MV-4-11 (cell line): ENCODE measurements at places on chromosomes 7 and 10.

- DNase-seq: no peak
Measured at GRCh38 chr10:35398355-35398754, 62.0 kb downstream of the CCNY start.

- no peak for DNase-seq
Measured at GRCh38 chr7:127683776-127684681, 32.0 kb downstream of the SND1 start.

GRCh38 chr7:11754123-11754522 lies 77.9 kb downstream of the THSD7A start:
- peak; percentile 73 for DNase-seq

GRCh38 chr7:99092064-99092720 lies 51.7 kb downstream of the SMURF1 start:
- DNase-seq: no peak

- DNase-seq: no peak
Measured at GRCh38 chr7:94089806-94090205, 85.7 kb upstream of the BET1 start.

- DNase-seq: no peak
Measured at GRCh38 chr10:79454259-79454658, 8.8 kb upstream of the ZCCHC24 start.

GRCh38 chr10:97851341-97852001 lies 1.8 kb downstream of the GOLGA7B start:
- peak; percentile 26 for DNase-seq

GRCh38 chr7:106793015-106793975 lies 71.8 kb upstream of the PIK3CG start:
- DNase-seq: no peak

DNA sequence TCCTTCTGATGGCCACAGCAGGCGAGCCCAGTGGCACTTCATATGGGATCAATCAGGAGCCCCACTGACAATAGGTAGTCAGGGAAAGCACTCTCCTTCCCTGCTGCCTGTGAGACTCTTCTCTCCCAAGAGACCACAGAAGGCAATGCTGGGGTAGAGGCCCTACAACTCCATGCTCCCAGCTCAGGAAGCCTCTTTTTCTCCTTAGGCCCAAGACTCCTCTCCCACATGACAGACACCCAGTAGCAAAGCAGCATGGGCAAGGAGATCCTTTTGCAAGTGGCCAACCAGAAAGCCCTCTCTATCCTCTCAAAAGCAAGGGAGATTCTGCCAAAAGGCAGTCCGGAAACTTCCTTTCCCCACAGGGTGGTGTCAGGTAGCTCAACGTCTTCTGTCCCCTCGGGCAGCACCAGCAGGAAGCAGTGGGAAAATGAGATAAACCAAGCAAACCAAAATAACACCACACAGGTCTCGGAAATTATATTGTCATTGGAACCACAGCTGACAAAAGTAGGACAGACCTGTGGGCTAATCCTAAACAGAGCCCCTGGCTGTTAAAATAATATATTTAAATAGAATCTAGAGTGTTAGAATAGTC lies 172.7 kb upstream of the GDF10 start:
- DNase-seq: no peak

GRCh38 chr10:67098461-67098860 lies 172.6 kb downstream of the LRRTM3 start:
- DNase-seq: no peak

GRCh38 chr7:47451851-47452205 lies 130.1 kb downstream of the TNS3 start:
- no peak for DNase-seq

DNA sequence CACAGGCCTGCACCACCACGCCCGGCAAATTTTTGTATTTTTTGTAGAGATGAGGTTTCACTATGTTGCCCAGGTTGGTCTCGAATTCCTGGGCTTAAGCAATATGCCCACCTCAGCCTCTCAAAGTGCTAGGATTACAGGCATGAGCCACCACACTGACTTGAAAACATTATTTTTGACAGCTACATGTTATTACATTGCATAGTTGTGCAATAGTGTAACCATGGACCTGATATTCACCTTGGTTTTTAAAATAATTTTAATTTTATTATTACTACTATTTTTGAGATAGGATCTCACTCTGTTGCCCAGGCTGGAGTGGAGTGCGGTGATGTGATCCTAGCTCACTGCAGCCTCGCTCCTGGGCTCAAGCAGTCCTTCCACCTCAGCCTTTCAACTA lies 18.4 kb downstream of the AKAP9 start:
- DNase-seq: no peak

DNA sequence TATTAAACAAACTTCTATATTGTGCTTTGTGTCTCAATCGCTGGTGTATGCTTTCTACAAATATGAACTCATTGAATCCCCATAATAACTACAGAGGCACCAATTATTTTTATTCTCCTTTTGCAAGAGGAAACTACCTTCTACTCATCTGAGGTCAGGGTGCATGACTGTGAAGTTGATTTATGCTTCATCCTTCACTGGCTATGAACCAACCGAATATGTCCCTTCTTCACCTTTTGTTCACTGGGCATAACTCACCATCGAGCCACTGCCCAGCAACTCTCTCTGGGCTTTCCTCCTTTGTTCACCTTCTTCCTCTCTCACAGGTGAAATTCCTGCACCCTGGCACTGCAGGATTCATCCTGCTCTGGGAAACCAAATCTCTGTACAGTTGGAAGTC lies 61.3 kb upstream of the PFKP start:
- DNase-seq: no peak

DNA sequence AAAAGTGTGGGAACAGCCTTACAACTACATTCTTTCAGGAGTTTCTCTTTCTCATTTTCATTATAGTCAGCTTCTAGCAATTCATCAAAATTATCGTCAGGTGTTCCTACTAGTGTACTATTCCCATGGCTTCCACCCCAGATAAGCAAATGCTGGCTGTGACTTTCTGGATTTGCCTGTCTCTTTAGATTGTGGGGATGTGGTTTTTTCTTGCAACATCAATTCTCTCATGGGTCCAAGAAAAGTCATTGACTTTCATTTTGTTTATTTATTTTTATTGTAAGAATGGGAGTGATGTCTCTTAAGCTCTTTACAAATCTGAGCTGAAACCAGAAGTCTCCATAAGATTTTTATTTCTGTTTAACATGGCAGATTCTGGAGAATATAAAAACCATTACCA lies 349.7 kb upstream of the SEMA3C start:
- DNase-seq: no peak

DNA sequence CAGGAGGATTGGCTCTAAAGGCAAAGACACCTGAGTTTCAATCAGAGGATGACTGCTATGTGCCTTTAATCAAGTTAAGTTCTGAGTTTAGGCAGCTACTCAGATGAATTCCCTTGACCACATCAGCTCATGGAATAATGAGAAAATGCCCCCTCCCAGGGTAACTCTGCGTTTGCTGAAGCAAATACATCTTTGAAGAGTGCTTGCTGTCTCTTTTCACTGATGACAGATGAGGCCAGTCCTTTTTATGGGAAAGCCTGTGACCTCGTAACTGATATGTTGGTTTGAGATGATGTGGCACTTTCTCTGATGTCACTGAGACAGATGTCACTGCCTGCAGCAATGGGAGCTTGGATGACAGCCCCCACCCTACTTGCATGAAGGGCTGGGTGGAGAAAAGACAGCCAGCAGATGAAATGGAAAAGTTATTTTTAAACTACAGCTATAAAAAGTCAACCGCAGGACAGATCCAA lies 43.7 kb upstream of the DGKI start:
- DNase-seq: peak; percentile 46

DNA sequence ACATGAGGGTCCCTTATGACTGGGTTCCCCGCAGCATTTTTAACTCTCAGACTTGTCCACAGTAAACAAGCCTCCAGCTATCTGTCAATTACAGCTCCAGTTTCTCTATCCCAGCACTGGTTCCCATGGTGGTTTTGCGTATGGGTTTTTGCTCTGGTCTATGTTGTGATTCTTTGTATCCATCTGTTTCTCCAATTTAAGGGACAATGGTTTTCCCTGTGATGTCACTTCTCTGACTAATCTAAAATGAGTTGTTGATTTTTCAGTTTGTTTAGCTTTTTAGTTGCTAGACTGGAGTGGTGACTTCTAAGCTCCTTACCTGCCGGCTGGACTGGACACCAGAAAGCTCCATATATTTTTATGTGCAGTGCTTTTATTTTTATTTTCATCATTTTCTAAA lies 303.7 kb downstream of the INHBA start:
- no peak for DNase-seq

DNA sequence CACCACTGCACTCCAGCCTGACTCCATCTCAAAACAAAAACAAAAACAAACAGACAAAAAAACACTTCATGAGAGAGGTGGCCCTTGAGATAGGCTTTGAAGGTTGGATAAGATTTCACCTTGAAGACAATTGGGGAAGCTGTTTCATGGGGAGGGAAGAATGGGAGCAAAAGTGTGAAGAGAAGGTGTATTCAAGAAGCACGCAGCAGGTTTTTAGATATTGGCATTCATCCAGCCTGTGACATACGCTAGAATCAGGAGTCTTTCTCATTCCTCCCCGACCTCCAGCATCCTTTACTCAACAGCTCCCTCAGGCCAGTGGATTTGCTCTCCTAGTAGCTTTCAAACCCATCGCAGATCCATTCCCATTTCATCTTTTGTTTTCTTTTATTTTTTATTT lies 116.3 kb upstream of the FAM171A1 start:
- DNase-seq: no peak

DNA sequence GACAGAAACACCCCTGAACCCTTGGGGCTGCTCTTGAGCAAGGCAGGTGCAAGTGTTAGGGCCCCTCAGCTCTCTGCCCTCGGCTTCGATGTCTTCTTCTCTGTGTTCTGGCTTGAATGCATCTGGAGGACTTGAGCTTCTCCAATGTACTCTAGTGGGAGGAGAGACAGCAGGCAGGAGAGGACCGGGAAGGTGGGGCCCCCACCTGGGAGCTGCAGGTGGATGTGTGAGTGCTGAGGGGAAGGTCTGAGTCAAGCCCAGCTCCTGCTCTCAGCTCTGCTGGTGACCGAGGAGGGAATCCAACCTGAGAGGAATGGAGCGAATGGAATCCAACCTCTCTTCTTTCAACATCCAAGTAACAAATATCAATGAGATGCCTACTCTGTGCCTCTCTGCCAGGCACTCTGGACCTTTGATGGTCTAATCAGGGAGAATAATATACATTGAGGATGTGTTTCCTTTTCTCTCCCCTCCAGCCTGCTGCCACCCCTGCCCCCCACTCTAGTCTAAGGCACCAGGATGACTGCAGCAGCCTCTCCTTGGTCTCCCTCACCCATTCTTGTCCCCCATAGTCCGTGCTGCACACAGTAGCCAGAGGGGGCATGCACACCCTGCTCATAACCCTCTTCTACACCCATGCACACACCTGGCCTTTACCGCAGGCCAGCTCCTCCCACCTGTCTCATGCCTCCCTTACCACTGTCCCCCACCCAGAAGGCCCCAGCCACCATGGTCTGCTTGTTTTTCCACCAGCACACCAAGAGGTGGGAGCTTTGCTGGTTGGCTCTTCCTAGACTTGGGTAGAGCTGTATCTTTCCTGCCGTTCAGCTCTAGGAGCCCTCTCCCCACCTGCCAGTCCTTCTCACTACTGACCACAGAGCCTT lies 13.6 kb downstream of the TBATA start:
- DNase-seq: no peak

DNA sequence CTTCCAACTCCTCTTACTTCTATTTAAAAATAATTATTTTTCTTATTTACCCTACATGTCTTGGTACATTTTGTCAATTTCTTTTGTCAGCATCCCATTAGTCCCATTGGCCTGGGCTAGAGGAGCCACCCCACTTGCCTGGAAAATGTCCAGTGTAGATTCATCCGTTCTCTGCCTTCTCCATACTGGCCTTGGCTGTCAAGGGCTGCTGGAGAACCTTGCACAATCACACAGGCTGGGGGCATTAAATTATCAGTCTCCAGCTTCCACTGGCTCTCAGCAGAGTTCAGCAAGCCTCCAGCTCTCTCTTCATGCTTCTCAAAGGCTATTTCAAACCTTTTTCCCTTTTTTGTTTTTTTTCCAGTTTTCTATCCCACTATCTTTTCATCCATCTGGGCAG lies 13.8 kb upstream of the ZCCHC24 start:
- no peak for DNase-seq

- DNase-seq: no peak
Measured at GRCh38 chr10:54444170-54444569, 356.9 kb downstream of the PCDH15 start.

DNA sequence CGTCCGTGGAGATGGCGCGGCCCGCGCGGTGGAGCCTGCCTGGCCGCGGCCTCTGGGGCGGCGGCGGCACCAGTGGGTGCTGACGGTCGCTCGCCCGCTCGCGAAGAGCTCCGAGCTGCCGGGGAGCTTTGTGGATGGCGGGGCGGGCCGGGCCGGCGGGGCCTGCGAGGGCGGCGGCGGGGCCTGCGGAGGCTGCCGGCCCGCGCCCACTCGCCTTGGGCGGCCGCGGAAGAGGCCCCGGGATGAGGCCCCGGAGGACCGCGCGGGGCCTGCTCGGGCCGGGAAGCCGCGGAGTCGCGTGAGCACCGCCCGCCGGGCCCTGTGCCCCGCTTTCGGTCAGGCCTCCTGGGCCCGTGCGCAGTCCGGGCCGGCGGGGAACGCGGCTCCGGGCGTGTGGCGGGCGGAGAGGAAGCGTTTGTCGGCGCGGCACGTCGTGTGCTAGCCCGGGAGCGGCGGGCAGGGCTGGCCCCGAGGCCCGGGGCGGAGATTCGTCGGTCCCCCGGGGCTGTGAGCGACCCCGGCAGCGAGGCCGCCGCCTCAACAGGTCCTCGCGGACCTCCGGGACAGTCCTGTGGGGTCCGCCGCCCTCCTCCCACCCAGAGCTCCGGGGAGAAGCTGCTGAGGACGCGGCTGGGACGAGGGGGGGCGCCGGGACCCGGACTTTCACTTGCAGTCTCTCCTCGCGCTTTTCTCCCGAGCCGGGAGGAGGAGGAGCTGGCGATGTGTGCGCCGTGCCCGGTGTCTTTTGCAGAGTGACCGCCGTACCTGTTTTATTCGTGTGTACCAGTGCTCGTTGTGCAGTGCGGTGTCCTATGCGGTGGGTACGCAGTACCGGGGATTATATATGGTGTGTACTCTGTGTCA lies 578 bp downstream of the ZMYND11 start:
- no peak for DNase-seq

GRCh38 chr10:32891261-32891660 lies 66.8 kb downstream of the ITGB1 start:
- no peak for DNase-seq

DNA sequence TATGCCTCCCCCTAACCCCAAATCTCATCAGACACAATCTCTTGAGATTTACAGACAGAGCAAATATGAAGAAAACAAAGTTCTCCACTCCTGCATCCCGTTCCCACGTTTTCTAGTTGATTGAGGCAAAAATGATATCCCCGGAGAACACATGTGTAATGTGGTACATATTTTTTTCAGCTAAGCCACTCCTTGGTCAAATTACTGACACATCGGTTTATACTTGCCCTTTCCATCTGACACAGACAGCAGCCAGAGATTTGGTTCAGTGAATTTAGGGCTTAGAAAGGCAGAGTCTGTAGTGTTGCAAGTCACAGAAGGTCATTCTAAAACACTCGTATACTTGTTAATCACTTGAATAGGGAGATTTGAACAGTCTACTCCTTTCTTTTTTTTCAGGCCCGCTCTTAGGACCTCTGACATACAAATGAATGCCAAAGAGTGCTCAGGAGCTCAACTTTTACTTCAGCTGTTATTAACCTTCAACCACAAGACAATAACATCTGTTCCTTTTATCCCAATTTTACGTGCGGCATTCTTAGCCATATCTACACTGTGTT lies 1.8 kb upstream of the DDX50 start:
- DNase-seq: no peak
